ENCODE measurements at places on chromosomes 13 and 19. TPM values are rescaled to one million over a fixed set of nuclear protein-coding genes. Genes with fewer than 3 reads are reported as not detected.

The TINCR gene
- 0.08 TPM for total RNA-seq

The CEACAM19 gene
- total RNA-seq, result 2.5 TPM

The MYO1F gene
- total RNA-seq, result 0.09 TPM

The KLK14 gene
- not detected for total RNA-seq

The ZC3H4 gene
- 20.4 TPM for total RNA-seq

The CNMD gene
- not detected for total RNA-seq

The RUBCNL gene
- total RNA-seq, result 0.16 TPM

The ZNF98 gene
- total RNA-seq, result not detected

The ARHGEF18 gene
- total RNA-seq, result 21.2 TPM

The UBE2L5 gene
- total RNA-seq, result not detected

The S1PR4 gene
- not detected for total RNA-seq

The CD33 gene
- total RNA-seq, result not detected

The MUC16 gene
- total RNA-seq, result not detected

The SLC27A1 gene
- 42.0 TPM for total RNA-seq

The TMEM59L gene
- 2.2 TPM for total RNA-seq

The MBD3 gene
- 66.3 TPM for total RNA-seq

The C13orf42 gene
- total RNA-seq, result not detected

The TMIGD2 gene
- not detected for total RNA-seq

The AXL gene
- total RNA-seq, result 305 TPM

The CACNA1A gene
- total RNA-seq, result 42.8 TPM

The CYP4F8 gene
- not detected for total RNA-seq

The BORA gene
- total RNA-seq, result 4.3 TPM

The WDR88 gene
- not detected for total RNA-seq

The GJA3 gene
- 0.90 TPM for total RNA-seq

The CYP2A6 gene
- total RNA-seq, result not detected

The WASF3 gene
- 13.5 TPM for total RNA-seq

The TJP3 gene
- not detected for total RNA-seq

The KLK12 gene
- total RNA-seq, result not detected

The FTL gene
- total RNA-seq, result 5,494 TPM

The ZNF284 gene
- total RNA-seq, result 3.5 TPM

The LRRC8E gene
- total RNA-seq, result 5.2 TPM

The CRX gene
- not detected for total RNA-seq

The LILRA5 gene
- total RNA-seq, result not detected

The DKKL1 gene
- 0.18 TPM for total RNA-seq

The KLHL1 gene
- total RNA-seq, result not detected

The SKA3 gene
- 24.0 TPM for total RNA-seq

The COX7A1 gene
- 17.0 TPM for total RNA-seq

The ATP4B gene
- total RNA-seq, result not detected

The C19orf73 gene
- total RNA-seq, result 0.54 TPM

The NANOS3 gene
- not detected for total RNA-seq

The FAM216B gene
- total RNA-seq, result not detected

The TNNT1 gene
- total RNA-seq, result 4.3 TPM

The FUT1 gene
- under 0.01 TPM for total RNA-seq

The NKG7 gene
- total RNA-seq, result not detected

The ATP4A gene
- not detected for total RNA-seq

Measured in fibroblast of the aortic adventitia (primary cell).